Neuronal stem cell (in vitro differentiated cells): ENCODE measurements at places on chromosomes 4 and X.

- DNase-seq: no peak
Measured at GRCh38 chrX:53223955-53224859, 800 bp downstream of the KDM5C start.

GRCh38 chrX:73481521-73481920 lies 34.7 kb downstream of the CDX4 start:
- DNase-seq: no peak

DNA sequence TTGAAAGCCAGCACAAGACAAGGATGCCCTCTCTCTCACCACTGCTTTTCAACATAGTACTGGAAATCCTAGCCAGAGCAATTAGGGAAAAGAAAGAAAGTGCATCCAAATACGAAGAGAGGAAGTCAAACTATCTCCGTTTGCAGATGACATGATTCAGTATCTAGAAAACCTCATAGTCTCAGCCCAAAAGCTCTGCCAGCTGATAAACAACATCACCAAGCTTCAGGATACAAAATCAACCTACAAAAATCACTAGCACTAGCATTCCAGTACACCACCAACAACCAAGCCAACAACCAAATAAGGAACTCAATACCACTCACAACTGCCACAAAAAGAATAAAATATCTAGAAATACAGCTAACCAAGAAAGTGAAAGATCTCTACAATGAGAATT lies 38.6 kb downstream of the COX7B2 start:
- DNase-seq: no peak

DNA sequence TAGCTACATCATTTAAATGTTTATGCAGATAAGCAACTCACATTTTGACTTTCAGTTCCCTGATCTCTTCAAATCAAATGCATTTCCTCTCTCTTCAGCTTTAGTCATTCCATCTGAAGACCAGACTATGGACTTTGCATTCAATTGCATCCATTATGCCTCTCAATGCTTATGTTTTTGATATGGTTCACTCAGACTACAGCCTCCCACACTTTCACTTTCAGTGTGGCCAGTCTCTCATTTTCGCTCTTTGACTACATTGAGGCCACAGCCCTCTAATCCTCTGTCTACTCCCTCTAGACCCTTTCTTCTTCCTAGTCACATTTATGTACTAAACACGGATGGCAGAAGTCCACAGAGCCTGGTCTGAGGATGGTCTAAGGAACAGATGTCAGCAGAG lies 24.5 kb upstream of the VEGFC start:
- DNase-seq: no peak

DNA sequence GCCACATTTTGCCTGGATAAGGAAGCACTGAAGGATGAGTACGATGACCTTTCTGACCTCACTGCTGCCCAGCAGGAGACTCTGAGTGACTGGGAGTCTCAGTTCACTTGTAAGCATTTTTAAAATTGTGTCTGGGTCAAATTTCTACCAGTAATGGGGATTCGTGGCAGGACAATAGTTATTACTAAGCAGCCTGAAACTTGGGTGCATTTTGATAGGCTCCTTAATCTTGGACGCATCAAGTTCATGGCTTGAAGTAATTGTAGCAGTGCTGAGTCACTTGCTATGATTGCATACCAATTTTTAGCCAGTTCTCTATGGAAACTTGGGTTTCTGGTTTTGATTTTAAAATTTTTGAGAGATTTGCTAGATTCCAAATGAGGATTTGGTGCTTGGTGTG lies 4.3 kb downstream of the PGRMC1 start:
- no peak for DNase-seq

- DNase-seq: no peak
Measured at GRCh38 chrX:150506486-150506885, 61.9 kb upstream of the MTM1 start.

- DNase-seq: no peak
Measured at GRCh38 chr4:118839221-118839927, 3.4 kb upstream of the SEC24D start.

- no peak for DNase-seq
Measured at GRCh38 chr4:147780137-147780777, 48.4 kb downstream of the ARHGAP10 start.

DNA sequence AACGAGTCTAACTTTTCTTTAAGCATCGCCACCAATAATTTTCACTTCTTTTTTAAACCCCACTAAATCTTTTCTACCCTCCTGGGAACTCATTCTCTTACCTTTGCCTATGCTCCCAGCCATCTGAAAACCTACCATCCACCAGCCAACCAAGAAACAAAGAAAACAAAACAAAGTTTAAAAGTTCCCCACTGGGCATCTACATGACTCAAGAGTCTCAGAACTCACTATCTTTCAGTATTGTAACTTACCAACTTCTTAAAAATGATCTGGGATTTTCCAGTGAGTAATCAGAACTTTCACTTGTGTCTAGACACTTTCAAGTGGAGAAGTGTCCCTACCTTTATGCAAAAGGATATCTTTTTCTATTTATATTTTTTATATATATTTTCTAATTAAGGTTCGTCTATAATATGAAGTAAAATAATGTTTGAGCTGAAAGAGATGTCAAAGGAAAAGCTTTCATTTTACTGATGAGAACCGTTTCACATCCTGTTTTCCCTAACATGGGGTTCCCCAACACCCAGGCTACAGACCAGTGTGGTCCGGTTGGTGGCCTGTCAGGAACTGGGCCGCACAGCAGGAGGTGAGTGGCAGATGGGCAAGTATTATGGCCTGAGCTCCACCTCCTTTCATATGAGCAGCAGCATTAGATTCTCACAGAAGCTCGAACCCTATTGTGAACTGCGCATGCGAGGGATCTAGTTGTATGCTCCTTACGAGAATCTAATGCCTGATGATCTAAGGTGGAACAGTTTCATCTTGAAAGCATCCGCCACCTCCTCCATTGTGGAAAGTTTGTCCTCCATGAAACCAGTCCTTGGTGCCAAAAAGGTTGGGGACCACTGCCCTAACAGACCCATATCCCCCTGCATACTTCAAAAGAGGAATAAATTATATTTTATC lies 9.8 kb upstream of the TIGD2 start:
- no peak for DNase-seq

DNA sequence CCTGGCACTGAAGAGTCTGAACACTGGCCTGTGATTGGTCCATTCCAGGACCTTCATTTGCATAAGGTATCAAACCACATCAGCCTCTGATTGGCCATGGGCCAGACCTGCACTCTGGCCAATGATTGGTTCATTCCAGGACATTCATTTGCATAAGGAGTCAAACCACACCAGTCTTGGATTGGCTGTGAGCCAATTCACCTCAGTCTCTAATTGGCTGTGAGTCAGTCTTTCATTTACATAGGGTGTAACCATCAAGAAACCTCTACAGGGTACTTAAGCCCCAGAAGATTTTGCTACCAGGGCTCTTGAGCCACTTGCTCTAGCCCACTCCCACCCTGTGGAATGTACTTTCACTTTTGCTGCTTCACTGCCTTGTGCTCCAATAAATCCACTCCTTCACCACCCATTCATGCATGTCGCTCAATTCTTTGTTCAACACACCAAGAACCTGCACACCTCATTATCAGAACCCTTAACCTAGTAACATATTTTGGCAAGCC lies 14.2 kb upstream of the HERC5 start:
- no peak for DNase-seq

- no peak for DNase-seq
Measured at GRCh38 chrX:40700640-40701342, 34.6 kb downstream of the MED14 start.

GRCh38 chrX:150257353-150258175 lies 105.6 kb upstream of the MAMLD1 start:
- DNase-seq: no peak
